ENCODE measurements at places on chromosomes 4 and X.

- DNase-seq = no peak
These were observed 16.5 kb downstream of the SPANXN3 start for GRCh38 chrX:143500751-143501150.

- no peak for DNase-seq
These were observed 457.2 kb downstream of the GALNTL6 start for GRCh38 chr4:172270397-172270796.

GRCh38 chr4:32133141-32133540 is 1413.0 kb downstream of the PCDH7 start:
- DNase-seq = no peak

- DNase-seq = no peak
These were observed 556.7 kb upstream of the BOD1L1 start for GRCh38 chr4:14184265-14184664.

- no peak for DNase-seq
These were observed 88.0 kb downstream of the ARSF start for GRCh38 chrX:3129256-3129655.

- peak; percentile 37 for DNase-seq
These were observed 71.0 kb downstream of the PJA1 start for GRCh38 chrX:69093960-69094871.

DNA sequence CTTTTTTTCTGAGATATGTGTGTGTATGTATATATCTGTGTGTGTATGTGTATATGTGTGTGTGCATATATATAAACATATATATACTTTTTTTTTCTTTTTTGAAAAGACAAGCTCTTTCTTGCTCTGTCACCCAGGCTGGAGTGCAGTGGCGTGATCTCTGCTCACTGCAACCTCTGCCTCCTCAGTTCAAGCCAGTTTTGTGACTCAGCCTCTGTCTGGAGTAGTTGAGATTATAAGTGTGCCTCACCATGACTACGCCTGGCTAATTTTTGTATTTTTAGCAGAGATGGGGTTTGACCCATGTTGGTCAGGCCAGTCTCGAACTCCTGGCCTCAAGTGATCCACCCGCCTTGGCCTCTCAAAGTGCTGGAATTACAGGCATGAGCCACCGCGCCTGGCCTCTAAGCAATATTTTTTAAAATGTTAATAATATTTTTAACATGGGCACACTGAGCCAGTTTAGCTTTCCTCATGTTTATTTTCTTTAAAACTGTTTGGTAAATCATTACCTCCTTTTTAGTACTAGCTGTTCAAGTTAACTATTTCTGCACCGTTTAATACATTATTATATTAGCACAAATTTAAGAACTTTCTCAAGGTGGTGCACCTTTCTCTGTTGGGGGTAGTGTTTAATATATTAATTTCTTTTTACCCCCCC is 33.3 kb downstream of the BBS12 start:
- no peak for DNase-seq

- DNase-seq = no peak
These were observed 168.0 kb downstream of the BANK1 start for GRCh38 chr4:101958547-101958946.

GRCh38 chr4:184757810-184758209 is 23.9 kb upstream of the CENPU start:
- no peak for DNase-seq

DNA sequence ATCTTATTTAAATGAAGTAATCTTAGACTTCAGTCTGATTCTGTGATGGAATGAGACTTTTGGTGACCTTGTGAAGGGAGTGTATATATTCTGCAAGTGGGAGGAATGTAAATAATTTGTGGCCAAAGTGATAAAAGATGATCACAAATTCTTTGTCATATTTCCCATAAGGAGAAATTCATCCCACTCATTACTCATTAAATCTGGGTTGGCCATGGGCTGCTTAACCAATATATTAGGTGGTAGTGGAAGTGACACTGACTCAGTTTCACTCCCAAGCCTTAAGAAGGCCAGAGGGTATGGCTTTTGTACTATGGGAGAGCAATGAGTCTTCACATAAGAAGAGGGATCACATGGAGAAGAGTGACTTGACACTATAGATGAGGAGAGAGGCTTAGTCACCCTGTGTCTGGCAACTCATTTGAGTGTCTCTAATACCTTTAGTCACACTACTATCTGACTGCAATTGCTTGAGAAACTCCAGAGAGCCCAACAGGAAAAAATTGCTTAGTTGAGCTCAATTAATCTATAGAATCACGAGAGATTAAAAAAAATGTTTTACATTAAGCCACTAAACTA is 408.2 kb upstream of the PITX2 start:
- DNase-seq = no peak

GRCh38 chr4:175562111-175562510 is 250.0 kb downstream of the GPM6A start:
- DNase-seq = no peak

DNA sequence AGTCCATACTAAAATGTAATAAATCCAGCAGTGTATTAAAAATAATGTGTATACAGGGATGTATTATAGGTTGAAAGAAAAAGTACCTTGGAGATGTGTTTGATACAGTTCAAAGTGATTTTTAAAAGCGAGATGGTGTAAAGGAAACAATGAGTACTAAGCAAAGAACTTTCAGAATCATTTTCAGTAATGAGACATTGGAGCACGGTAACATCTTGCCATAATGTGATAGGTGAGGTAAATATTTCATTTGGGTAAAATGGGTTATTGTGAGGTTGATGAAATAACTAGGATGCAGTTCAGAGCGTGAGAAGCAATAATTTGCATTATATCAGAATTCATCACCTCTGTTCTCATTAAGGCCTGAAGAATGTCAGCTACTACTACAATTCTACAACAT is 25.9 kb downstream of the EIF2S3 start:
- no peak for DNase-seq
